Stimulated activated CD8-positive, alpha-beta memory T cell treated with anti-CD3 and anti-CD28 coated beads, Interleukin-7, amount 100 ng/mL, for 1 hour (primary cell): ENCODE measurements at places on chromosomes 16 and 17.

- no peak for DNase-seq
These were observed 12.5 kb upstream of the TXNDC11 start for GRCh38 chr16:11755022-11755760.

DNA sequence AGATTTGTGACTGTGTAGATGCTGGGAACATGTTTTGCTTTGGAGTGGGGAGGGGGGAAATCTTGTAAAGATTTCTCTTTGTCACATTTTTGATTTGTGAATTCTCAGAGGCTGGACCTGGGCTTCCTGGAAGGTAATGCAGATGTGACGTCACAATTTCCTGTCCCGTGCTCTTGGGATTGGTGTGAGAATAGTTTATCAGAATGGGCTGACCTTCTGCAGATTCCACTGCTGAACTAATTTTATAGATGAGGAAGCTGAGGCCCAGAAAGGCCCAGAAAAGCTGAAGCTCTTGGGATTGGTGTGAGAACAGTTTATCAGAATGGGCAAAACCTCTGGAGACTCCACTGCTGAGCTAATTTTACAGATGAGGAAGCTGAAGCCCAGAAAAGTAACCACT is 34.0 kb downstream of the HS3ST3B1 start:
- no peak for DNase-seq

GRCh38 chr17:42276359-42276608 is at the start of gene STAT5B:
Gene STAT5B (minus strand): TSS chr17:42276391. CDS start chr17:42232127, 44,264 bp downstream.
- peak; percentile 37 for DNase-seq

- DNase-seq = no peak
These were observed 32.0 kb downstream of the LRRC75A start for GRCh38 chr17:16459855-16460550.

DNA sequence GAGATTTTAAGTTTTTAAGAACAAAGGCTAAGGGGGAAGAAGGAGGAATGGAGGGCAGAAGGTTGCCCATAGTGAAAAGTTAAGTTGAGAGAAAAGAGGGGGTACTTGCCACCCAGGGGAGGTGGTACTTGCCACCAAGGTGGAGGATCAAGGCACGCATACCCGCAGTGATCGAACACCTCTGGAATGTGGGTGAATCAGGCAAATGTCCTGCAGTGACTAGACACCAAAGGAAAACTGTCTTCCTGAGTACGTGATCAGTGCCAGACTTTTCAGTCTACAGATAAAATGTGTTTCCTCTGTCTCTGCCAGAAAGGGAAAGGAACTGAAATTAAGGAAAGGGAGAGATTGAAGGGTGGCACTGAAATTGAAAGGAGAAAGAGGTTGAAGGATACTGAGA is 2285.3 kb downstream of the TP53TG3F start:
- DNase-seq = no peak

DNA sequence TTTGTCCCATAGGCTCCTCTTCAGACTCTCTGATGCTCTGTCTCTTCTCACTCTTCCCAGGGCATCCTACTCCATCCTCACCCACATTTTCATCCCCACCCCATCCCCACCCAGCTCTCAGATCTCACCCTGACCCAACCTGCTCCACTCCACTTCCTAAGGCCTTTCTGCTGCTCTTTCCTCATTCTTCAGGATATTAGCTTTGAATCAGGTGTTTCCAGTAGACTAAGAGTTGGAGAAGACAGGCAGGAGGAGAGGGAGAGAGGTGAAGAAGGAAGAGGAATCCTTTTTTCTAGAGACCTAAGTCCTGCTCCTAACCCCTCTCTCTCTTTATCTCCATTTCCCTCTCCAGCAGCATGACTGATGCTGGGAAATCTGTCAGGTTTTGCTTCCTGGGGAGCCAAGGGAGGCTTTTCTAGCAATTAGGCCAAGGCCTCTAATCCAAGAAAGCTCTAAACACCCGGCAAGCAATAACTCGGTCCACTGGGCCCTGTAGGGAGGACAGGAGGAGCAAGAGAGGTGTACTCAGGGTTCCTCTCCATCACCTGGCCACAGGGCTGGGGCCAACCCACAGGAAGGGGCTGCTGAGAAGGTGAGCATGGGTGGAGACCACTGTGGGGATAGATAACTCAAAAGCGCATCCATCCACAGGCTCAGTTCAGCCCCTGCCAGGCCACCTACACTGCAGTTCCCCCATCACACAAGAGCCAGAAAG is 133.3 kb downstream of the TMEM132E start:
- DNase-seq = no peak

DNA sequence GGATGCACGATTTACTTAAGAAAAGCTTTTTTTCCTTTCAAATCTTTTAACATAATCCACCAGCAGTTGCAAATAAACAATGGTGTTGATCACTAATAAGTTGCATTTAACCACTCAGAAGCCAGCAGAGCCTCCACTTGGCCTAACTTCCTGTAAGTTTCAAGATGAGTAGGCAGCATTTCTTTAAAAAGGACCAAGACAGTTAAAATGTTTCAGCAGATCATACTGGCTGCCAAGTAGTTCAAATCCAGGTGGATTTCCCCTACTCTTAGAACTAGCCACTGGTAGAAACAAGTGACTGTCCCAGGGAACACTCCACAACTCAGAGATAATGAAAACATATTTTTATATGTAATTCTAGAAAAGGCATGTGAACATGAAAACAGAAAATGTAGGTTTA is 17.0 kb upstream of the RFFL start:
- DNase-seq = no peak

GRCh38 chr17:13393841-13394710 is 207.7 kb downstream of the HS3ST3A1 start:
- DNase-seq = no peak

GRCh38 chr17:17144916-17145665 is 61.0 kb downstream of the PLD6 start:
- no peak for DNase-seq

DNA sequence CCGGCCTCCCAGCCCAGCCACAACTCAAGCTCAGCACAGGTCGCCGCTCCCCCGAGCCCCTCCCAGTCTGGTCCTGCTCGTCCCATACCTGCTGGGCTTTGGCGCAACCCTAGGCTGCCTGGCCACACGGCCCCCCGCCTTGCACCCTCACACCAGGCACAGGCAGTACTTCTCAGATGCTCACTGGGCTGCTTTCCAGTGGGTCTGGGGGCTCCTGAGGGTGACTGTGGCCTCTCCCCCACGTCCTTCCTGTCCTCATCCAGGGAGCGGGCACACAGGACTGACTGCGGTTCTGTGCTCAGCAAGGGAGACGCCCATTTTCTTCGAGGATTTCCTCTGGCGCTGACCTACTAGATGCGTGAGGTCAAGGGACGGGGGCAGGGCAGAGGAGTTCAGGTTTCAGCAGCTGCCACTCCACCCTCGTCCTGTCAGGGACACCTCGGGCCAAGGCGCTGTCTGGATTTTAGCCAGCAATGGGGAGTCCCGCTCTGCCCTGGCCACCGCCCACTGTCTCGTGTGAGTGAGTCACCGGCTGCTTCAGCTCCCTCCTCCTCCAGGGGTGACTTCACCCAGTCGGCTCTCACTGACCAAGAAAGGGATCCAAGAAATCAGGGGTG is 115.8 kb downstream of the NPIPB11 start:
- peak; percentile 34 for DNase-seq

- DNase-seq = no peak
These were observed 38.0 kb downstream of the HEATR3 start for GRCh38 chr16:50103764-50104163.

- no peak for DNase-seq
These were observed 430.3 kb upstream of the GOT2 start for GRCh38 chr16:59164461-59164860.

DNA sequence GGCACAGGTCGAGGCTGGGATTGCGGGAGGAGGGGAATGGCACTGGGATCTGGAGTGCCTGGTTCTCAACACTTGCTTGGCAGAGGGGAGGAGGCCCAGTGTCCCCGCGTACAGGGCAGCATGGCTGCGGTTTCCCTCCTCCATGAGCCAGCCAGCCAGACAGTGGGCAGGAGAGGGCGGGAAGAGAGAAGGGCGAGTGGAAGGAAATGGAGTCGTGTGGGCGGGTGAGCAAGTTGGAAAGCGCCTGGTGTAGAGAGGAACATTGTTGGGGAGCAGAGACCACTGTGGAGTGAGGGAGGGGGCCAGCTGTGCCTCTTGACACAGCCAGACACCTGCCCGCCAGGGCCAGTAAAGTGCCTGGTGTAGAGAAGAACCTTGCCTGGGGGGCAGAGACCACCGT is 130.5 kb downstream of the OR1D5 start:
- DNase-seq = no peak

DNA sequence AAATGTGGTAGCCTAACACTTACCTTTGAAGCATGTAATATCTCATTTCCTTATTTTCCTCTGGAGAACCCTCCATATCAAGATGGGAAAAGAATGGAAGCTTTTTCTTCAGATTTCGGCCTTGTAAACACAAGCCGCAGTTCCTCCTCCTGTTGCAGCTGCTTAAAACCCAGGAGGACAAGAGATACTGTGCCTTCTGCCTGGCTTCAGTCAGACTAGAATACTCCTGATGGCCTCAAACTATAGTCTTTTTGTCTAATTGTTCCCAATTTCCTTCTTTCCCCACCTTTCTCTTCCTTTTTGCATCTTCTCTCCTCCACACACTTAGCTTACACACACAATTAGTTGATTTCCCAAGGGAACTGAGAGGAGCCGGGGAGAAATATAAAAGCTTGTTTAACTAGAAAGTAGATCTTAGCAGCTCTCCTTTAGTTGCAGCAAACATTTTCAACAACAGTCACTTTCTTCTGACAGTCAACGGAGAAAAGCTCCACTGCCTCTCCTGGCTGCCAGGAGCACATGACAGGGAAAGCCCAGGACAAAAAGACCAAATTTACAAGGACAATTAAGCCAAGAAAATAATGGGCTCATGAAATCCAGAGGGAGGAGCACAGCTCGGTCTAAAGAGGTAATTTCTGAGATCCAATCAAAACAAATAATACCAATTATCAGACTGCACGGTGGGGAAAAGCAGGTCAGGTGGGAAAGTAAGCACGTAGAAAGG is 76.4 kb upstream of the C17orf78 start:
- no peak for DNase-seq

- no peak for DNase-seq
These were observed 78.5 kb downstream of the MRC2 start for GRCh38 chr17:62705778-62706597.

DNA sequence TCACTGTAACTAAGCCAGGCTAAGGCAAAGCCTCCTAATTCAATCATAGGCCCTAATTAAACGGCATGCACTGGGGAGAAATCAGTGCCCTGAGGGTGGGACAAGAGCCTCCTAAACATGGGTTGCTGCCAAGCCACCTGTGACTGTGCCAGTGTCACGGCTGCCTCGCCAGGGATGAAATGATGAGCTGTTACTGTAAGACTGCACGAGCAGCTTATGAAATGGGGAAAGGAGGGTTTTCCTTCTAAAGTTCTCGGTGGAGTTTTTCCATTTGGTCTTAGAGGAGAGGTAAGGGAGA is 12.7 kb downstream of the TMEM11 start:
- no peak for DNase-seq

DNA sequence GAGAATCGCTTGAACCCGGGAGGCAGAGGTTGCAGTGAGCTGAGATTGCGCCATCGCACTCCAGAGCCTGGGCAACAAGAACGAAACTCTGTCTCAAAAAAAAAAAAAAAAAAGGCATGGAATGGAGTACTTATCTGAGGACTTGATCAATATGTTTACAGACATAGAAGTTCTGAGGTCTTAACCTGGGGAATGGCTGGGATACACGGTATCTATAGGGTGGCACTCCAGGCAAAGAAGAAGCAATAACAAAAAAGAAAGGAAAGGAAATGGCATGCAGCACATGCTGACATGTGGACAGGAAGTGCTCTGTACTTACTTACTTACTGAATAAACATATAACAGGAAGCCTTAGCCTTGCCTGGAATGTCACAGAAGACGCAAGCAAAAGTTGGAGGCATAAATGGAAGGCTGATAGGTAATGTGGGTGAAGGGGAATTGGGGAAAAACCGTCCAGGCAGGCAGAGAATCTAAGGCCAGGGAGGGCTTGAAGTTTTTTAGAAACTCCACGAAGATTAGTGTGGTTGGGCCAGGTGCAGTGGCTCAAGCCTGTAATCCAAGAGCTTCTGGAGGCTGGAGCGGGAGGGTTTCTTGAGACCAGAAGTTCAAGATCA is 10.1 kb upstream of the SPOP start:
- DNase-seq = no peak

DNA sequence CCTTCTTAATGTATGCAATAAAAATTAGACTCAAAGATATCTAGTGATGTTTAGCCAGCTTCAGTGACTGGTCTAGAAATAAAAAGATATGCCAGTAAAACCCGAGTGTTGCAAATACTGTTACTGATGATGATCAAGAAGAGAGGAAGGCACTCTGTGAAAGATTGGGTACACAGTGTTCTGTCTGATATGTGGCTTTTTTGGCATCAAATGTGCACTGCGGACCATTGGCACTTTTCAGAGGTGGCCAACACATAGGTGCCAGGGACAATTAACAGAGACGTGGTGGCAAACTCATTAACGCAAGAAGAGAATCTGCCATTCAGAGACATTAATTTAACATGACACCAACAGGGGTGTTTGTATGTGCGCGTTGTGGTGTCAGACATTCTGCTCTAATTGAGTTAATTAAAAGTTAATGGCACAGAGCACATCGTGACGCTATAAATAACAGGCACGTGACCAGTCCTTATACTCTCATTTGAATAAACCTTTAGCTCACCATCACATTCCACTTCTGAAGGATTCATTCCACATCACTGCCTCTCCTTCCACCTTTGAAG is 549.3 kb upstream of the HSBP1 start:
- DNase-seq = no peak

GRCh38 chr17:77724876-77725615 is 233.5 kb upstream of the TNRC6C start:
- DNase-seq = no peak

- DNase-seq = no peak
These were observed 662 bp downstream of the WIPF2 start for GRCh38 chr17:40219594-40220338.

GRCh38 chr17:78064708-78065107 is 63.8 kb downstream of the TMC6 start:
- DNase-seq = no peak

DNA sequence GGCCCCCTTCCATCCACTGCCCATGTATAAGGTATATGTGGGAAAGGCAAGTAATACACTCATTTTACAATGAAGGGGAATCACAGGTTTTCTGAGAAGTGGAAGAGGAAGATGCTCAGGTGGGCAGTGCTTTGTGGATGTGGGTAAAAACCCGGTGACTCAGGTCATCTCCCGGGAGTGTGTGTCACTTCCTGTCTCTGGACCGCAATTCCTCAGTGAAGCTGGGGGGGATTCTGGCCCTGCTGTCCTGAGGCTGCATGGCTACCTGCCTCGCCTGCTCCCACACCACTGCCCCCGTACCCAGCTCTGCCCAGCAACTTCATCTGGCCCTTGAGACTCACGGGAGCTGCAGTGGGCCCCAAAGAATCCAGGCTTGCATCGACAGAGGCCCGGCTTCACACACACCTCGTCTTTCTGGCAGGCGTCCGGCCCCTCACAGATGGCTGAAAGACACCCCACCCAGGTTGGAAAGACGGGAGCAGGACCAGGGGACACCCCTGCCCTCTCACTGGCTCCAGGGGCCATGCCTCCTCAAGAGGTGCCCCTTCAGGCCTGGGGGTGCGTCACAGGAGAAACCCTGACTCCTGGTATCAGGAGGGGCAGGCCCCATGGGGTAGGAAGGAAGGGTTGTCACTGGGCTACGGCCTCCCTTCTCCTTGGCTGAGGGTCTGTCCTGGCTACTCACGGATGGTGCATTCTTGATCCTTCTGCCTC is 882 bp downstream of the SCARF1 start:
- DNase-seq = no peak

- no peak for DNase-seq
These were observed 77.2 kb upstream of the CLEC3A start for GRCh38 chr16:77945126-77945525.

- no peak for DNase-seq
These were observed 947 bp downstream of the DDX42 start for GRCh38 chr17:63774969-63775265.
